Head of caudate nucleus (tissue), 42 donors: ENCODE measurements at places on chromosomes 5 and 9.

DNA sequence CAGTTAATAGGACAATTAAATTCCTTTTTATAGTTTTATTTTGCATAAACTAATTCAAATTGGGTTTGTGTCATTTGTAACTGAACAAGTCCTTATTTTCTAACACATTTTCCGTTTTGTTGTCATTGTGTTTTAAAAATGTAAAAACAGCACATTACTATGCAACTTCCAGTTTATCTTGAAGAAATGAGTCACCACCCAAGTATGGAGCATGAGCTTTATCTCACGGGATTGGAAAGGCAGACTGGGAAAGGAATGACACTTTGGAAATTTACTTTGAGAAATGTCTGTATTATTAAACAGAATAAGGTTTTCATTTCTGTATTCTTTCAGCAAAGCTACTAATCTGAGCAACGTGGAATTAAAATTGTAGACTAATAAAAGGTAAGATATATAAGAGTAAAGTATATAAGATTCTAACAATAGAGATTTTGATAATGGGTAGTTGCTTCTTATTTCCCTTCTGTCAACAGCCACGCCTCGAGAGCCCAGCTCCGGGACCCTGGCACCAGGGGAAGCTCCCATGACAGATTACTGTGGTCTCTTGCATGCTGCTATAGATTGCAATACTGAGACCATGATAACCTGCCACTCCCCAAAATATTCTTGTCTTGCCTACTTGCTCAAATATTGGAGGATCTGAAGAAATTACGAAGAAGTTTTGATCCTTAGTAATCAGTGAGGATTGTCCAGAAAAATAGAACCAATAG lies 433.1 kb downstream of the CHSY3 start:
- DNase-seq, result no peak

GRCh38 chr5:53969176-53969730 lies 341.1 kb downstream of the ARL15 start:
- no peak for DNase-seq

DNA sequence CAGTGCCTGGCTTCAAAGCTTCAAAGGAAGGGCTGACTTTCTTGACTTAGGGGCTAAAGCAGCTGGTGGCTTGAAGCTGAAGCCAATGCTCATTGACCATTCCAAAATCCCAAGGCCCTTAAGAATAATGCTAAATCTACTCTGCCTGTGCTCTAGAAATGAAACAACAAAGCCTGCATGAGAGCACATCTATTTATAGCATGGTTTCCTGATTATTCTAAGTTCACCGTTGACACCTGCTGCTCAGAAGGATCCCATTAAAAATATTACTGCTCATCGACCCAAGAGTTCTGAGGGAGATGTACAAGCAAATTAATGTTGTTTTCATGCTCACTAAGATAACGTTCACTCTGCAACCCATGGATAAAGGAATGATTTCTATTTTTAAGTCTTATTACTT lies 6.7 kb downstream of the TMEM174 start:
- no peak for DNase-seq

GRCh38 chr5:17118631-17119030 lies 98.8 kb upstream of the BASP1 start:
- DNase-seq, result peak; percentile 56

DNA sequence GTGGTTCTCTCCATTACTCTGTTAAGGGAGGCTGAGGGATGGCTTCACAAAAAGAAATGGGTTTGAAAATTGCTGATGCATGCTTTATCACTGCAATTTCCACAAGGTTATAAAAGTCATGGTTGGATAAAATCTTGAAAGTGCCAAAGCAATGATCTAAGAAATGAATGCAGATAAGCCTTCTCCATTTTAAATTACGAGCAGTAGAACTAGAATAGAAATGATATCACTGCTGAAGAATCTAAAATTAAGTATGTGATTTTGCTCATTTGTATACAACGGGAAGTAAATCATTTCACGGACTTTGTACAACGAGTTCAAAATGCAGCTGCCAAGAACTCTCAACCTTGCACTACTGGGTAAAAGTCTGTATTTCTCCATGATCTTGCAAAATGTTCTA lies 299.0 kb downstream of the PRELID2 start:
- no peak for DNase-seq

- DNase-seq, result no peak
Observed at GRCh38 chr5:172782169-172783039, 11.4 kb upstream of the DUSP1 start.

DNA sequence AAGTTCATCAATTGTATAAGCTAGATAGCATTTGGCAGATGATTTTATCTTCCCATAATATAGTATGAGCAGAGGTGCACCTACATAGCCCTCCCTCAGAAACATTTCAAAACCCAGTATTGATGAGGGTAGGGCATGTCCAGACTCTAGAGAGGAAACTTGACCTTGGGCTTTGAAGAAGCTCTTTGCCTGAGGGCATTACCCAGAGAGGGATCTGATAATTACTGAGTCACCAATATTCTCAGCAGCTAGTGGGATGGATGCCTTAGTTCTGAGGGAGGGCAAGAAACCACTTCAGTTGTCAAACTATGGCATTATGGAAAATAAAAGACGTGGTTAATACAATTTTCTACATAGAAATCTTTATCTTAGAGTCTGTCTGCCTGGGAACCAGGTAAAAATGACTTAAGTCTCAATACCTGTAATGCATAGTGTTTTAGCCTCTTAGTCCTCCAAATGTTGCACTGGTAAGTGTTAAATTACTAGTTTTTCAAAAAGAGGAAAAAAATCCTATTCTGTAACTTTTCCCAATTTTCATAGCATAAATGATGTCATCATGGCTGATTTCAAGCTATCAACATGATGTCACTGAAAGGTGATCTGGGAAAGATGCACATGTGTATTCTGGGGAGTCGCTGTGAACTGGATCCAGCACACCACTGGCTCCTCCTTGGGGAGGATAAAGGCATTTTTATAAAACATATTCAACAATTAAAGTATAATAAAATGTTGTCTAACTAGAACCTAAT lies 809.0 kb downstream of the KCTD16 start:
- no peak for DNase-seq

DNA sequence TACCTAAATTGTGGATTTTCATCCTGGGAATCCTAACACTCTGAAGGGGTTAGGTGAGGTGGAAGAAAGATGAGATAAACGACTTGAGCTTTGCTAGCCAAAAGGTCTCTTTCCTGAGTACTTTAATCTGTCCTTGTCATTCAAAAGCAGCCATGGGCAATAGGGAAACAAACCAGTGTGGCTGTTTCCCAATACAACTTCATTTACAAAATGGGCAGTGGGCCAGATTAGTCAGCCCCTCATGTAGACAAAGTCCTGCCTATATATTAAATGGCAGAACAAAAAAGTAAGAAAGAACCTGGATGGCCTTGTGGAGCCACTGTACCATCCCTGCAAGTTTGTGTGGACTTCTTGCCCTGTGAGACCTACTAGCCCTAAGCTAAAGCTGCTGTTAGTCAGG lies 51.0 kb upstream of the NFIL3 start:
- no peak for DNase-seq

- no peak for DNase-seq
Observed at GRCh38 chr9:75852746-75853145, 37.7 kb upstream of the PCSK5 start.
